ENCODE measurements at places on chromosomes 2 and 18.

- DNase-seq = no peak
These were observed 18.4 kb upstream of the CTAGE1 start for GRCh38 chr18:22436136-22436535.

GRCh38 chr2:118881490-118882129 is 34.2 kb upstream of the EN1 start:
- DNase-seq = peak; percentile 16

DNA sequence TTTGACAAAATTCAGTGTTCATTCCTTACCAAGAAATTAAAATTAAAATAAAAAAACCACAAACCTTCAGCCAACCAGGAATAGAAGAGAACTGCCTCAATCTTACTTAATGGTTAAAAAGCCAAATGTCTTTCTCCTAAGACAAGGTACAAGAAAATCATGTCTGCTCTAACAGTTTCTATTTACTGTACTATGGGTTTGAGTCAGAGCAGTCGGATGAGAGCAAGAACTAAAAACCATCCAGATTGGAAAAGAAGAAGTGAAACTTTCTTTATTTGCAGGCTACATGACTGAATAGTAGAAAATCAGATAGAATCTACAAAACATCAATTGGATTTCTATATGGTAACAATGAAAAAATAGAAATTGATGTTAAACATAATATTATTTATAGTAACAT is 555.5 kb upstream of the TNP1 start:
- no peak for DNase-seq

GRCh38 chr2:62197011-62197924 is 1.4 kb downstream of the B3GNT2 start:
- no peak for DNase-seq

GRCh38 chr2:151336863-151337371 is 20.5 kb upstream of the TNFAIP6 start:
- no peak for DNase-seq

- no peak for DNase-seq
These were observed 47.8 kb downstream of the STK25 start for GRCh38 chr2:241460631-241461030.
